ENCODE measurements at places on chromosomes 7 and 10. TPM values are rescaled to one million over a fixed set of nuclear protein-coding genes. Genes with fewer than 3 reads are reported as not detected.

The OR2A1 gene
- 0.25 TPM for total RNA-seq

GRCh38 chr10:80730522-80730921 lies 192.8 kb downstream of the SH2D4B start:
- DNase-seq = no peak

DNA sequence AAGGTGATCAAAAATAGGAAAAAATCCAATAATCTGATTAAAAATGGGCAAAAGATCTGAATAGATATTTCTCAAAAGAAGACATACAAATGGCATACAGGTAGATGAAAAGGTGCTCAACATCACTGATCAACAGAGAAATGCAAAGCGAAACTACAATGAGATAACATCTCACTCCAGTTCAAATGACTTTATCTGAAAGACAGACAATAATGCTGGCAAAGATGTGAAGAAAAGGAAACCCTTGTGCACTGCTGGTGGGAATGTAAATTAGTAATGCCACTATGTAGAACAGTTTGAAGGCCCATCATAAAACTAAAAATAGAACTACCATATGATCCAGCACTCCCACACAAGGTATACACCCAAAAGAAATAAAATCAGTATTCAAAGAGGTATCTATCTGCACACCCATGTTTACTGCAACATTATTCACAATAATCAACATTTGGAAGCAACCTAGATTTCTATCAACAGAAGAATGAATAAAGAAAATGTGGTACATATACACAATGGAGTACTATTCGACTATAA lies 85.0 kb downstream of the LRRN3 start:
- no peak for DNase-seq

DNA sequence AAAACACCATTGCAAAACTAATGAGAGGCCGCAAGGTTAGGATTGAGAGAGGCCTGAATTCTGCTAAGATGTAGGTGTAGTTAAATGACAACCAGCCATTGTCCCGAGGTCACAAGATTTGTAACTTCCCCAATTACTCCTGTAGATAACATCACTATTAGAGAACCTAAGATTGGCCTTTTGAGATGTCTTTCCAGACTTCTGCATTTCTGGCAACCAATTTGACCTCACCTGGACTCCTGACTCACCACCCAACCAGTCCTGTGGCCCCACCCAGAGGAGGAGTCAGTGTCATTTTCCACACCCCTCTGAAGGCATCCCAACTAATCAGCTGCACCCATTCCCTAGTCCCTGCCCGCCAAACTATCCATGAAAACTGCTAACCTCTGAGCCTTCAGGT lies 115.7 kb downstream of the PRKAG2 start:
- no peak for DNase-seq

DNA sequence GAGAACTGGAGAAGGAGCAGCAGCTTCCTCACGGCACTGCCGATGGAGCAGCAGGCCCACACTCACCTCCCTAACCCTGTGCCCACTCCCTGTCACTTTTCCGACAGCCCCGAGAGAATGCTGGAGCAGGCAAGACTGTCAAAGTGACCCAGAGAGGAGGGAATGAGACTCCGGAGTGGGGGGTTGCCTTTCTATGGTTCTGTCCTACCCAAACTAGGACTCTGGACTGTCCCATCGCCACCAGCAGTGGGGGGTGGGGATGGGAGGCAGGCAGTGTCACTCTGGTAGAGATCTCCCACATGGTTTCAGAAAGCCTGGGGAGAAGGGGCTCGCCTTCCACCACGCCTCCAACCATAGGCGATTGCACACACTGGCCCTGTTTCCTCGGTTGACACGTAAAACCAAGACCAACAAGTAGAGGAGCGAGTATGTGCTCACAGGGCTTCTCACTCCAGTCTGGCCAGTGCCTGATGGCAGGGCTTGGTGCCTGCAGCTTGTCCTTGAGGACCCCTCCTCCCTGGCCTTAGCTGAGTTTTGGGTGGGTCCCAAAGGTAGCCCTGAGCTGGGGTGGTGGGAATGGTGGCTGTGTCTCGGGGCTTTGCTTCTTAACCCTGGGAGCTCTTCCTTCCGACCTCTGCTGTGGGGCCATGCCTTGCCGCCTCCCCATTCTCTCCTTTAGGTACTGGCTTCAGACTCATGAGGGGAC lies 148.5 kb downstream of the PTPN20 start:
- peak; percentile 85 for DNase-seq
